CD4-positive, alpha-beta T cell treated with Interleukin-21 for 1 hour (primary cell): ENCODE measurements at places on chromosomes 13 and 19.
A peak's percentile ranks its signal among the peaks of the same experiment; 100 is the strongest.

DNA sequence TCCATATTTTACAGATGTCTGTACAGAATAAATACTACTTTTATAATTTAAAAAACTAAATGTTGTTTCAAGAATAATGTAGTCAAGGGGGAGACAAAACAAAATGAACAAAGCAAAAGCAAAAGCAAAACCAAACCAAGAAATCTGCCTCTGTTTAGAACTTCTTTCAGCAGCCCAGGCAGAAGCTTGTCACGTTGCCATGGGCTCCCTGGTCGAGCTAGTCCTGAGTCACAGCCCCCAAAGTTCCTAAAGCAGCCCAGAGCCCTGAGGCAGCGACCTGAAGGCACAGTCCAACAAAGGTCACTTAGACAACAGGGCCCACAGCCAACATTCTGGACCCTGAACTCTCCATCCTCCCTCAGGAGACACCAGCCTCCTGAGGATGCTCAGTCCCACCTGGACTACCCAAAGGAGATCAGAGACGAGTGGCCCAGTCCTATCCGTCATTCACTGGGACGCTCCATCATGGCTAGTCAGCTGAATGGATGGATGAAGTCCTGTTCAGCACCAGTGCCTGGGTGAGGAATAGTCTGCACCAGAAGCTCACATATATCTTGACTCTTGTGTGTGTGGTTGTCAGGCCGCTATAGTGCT, 41.7 kb downstream of the SIAH3 start:
- DNase-seq = no peak

DNA sequence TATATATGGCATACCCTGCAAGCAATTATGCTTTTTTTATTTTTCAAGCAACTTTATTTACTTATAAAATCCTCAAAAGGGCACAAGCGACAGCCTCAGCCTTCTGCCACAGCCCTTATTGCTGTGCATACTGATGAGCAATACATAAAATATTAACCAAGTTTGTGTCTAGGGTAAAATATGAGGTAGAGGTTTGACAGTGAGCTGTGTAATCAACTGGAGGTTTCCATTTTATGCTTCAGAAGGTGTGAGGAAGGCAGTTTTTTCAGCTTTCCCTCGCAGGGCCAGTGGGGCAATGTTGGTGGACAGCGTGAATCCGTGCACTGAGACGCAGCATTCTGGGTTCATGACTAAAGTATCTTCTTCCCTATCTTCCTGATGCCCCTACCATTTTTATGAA, 310.4 kb downstream of the IRS2 start:
- DNase-seq = no peak

DNA sequence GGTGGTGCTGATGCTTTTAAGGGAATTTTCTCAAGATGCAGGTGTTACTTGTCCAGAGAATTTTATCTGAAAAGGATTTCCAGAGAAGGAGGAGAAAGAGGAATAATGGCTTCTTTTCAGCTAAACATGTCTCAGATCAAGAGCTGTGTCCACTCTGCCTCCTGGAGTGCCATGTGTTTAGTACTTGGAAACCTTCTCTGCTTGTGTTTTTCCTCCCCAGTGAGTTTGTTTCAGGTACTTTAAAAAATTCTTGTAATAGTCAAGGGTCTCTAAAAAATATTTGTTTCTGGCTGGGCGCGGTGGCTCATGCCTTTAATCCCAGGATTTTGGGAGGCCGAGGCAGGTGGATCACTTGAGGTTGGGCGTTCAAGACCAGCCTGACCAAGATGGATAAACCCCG, 22.7 kb downstream of the ZNF431 start:
- DNase-seq = no peak

- DNase-seq = no peak
Measured at GRCh38 chr13:31042481-31043165, 110.2 kb downstream of the TEX26 start.

DNA sequence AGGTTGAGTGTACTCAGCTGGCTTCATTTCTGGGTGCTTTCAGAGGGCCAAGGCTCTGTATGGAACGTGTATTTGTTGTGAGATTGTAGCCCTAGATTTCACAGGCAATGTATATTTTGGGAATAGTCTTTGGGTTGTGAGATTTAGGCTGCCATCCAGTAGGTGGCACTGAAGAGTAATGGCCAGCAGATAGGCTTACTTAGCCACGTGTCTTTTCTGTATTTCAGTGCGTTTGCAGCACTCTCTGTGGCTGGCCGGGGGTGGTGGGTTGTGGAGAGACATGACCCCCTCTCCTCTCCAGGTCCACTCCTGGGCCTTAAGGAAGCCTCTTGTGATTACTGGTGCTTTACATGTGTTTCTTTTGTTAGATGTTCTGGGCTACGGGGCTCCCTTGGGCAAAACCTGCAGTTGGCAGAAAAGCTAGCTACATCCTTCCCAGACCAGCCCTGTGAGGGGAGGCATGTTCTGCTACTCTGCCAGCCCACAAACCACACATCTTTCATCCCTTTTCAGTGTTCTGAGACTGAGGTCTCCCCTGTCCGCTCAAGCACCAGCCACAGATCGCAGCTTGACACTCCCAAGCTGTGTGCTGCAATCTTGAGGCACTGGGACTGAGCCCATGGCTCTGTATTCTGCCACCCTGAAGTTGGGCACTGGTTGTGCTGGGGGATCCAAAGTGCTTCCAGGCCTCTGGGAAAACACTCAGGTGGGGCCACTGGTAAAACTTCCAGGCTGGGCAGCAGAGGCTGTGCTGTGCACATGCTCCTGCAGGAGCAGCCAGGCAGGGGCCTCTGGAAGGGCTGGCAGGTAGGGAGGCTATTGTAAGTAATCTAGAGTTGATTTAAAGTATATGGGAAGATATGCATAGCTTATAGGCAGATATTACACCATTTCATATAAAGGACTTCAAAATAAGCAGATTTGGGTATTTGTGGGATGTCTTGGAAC, 1096.8 kb upstream of the PCDH20 start:
- DNase-seq = no peak

GRCh38 chr19:3118232-3119070, 17.4 kb upstream of the GNA15 start:
- DNase-seq = no peak

GRCh38 chr19:39127812-39128515, 2.4 kb downstream of the PAK4 start:
- no peak for DNase-seq

DNA sequence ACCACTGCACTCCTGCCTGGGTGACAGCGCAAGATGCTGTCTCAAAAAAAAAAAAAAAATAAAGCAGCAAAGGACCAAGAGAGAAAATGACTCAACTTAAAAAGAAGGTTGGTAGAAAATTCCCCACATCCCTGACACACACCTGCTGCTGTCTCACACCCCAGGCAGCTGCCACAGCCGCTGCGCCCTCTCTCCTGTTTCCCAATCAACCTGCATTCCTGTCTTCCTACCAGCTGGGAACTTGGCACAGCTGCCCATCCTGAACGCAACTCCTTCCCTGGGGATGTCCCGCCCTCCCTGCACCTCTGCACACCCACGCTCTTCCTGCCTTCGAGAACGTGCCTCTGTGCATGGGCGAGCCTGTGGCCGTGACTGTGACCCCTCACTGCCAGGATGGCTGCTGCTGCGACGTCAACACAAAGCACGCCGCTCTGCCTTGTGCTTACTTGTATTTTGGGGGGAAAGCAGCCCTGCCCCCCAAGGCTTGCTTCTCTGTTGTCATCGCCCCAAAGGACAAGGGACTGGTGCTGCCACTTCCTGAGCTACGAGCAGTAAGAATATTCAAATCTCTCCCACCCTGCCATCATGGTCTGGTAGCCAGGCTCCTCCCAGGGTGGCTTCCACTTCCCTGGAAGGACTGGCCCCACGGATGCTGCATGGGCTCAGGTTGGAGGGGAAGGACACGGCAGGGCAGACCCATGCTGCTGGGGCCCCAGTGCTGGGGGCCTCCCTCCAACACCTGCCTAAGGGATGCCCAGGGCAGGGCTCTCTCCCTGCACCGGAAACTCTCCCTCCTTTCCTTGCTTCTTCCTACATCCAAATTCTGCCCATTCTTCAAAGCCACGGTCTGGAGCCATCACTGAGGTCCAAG, 20.7 kb downstream of the SH3GL1 start:
- peak; percentile 28 for DNase-seq

DNA sequence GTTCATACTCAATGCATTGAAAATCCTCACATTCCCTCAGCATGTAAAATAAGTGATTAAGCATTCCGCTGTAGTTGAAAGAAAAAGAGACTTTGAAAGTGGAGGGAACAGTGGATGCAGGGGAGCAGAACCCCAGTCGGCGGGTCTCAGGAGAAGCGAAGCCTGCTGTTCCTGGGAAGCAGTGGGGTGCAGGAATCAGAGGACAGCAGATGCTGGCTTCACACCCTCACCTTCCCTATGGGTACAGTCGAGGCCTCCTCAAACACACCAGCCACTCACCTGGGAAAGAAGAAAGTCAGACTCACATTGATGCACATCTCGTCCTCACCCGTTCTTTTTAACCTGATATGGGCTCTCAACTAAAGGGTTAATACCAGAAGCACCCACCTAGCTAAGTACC, 38.2 kb downstream of the COL4A2 start:
- DNase-seq = no peak

DNA sequence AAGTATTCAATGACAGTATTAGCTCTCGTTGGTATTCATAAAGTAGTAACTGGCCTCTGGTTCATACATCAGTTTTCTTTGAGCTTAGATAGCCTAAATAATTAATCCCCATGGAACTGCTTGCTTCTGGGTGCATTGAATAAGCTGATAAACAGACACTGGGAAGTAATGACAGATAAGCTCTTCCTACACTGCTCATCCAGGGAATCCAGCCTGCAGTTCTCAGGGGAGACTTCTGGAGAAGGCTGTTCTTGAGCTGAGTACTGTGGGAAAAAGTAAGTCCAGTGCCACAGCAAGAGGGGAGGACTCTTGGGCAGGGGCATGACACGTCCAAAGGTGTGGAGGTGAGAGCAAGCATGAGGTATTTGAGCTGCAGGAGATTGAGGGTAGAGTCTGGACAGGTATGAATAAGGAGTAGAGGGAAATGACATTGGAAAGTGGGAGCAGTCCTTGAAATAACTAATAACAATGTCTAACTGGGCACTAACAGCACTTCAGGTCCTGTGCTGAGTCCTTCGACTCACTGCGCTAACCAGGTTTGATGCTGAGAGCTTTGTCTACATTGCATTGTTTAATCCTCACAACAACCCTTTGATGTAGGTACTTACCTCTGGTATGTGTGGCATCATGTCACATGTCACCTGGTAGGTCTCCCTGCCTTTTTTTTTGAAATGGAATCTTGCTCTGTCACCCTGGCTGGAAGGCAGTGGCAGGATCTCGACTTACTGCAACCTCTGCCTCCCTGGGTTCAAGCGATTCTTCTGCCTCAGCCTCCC, 7.2 kb downstream of the GARRE1 start:
- no peak for DNase-seq

DNA sequence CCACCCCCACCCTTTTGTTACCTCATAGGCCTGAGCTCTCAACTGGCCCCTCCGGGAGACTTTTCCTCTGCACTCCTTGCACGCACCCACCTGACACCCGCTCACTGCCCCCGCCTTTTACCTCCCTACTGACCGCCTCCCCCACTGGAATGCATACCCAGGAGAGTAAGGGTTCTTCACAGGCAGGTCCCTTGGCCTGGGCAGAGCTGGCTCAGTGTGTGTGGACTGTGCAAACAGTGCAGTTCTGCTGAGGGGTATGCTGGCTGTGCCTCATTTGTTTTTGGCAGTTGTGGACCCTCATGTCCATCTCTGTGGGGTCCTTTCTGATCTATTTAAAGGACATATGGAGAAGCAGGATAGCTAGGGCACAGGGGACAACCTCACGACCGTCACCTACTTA, 5.0 kb downstream of the ZSCAN18 start:
- DNase-seq = no peak

- DNase-seq = no peak
Measured at GRCh38 chr13:24165746-24166145, 5.2 kb downstream of the SPATA13 start.

- no peak for DNase-seq
Measured at GRCh38 chr13:60754211-60755090, 357.4 kb downstream of the TDRD3 start.

DNA sequence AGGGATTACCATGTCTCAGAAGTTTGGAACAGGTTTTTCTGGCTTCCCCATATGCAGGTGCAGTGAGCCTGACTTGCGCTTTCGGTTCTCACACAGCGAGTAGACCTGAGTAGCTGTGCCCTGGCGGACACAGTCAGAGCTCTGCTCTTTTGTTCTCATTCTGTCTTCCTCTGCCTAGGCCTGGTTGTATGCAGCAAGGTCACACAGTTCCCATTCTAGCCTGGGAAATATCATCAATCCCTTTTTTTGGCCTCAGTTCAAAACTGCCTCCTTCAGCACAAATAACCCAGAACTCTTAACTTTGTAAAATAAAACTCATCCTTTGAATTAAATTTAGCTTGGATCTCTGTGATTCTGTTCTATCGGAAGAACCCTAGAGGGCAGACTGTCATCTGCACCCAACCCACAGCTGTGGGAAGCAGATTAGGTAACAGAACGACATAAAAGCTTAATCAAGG, 10.2 kb downstream of the OXGR1 start:
- DNase-seq = no peak

DNA sequence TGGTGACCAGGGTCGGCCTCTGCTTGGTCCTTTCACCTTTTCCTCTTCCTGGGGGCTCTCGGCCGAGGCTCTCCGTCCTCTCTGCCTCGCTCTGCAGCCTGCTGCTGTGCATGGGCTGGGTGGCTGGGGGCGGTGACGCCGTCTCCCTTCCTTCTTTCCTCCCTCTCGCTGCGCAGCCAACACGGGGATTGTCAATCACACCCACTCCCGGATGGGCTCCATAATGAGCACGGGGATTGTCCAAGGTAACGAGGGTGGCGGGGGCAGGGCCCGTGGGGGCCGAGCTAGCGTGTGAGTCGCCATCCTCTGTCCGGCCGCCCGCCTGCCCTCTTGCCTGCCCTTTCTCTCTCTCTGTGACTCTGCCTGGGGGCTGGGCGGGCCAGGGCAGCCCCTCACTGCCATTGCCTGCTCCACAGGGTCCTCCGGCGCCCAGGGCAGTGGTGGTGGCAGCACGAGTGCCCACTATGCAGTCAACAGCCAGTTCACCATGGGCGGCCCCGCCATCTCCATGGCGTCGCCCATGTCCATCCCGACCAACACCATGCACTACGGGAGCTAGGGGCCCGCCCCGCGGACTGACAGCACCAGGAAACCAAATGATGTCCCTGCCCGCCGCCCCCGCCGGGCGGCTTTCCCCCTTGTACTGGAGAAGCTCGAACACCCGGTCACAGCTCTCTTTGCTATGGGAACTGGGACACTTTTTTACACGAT, 7.1 kb downstream of the YIPF2 start:
- no peak for DNase-seq

DNA sequence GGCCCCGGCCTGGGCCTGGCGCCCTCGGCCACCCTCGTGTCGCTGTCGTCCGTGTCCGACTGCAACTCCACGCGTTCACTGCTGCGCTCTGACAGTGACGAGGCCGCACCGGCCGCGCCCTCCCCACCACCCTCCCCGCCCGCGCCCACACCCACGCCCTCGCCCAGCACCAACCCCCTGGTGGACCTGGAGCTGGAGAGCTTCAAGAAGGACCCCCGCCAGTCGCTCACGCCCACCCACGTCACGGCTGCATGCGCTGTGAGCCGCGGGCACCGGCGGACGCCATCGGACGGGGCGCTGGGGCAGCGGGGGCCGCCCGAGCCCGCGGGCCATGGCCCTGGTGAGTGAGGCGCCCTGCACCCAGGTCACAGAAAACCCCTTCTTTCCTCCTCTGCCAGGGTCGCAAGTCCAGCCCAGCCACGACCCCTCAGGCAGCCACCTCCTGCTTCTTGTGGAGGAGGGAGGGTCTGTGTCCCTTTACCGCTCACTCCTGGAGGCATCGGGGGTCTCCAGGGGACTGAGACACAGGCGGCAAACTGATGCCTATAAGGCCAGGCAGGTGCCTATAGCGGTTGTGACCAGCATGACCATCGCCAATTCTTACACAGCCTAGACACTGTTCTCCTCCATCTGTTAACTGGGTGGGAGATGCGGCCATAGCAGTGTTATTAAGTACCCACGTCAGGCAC, 4.2 kb downstream of the TTC9B start:
- no peak for DNase-seq

GRCh38 chr19:35442091-35442490, 6.0 kb upstream of the FFAR2 start:
- DNase-seq = no peak
